ENCODE measurements at places on chromosomes 4 and X.

DNA sequence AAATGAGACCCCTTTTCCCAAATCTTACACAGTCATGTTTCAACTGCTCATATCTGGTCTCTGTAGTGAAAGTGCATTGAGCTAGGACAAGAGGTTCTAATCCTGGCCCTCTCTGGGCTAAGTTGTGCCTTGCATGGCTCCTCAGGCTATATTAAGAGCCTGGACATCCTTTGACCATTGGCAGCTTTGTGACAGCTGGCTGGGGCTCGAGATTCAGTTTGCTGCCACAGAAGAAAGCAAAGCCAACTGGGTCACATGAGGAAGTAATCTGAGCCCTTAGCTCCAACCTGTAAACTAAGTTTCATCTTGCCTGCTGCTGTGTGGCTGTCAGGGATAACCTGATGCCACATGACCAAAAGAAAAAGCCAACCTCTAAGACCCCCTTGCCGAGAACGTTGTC, 51.8 kb upstream of the JADE1 start:
- DNase-seq: no peak

DNA sequence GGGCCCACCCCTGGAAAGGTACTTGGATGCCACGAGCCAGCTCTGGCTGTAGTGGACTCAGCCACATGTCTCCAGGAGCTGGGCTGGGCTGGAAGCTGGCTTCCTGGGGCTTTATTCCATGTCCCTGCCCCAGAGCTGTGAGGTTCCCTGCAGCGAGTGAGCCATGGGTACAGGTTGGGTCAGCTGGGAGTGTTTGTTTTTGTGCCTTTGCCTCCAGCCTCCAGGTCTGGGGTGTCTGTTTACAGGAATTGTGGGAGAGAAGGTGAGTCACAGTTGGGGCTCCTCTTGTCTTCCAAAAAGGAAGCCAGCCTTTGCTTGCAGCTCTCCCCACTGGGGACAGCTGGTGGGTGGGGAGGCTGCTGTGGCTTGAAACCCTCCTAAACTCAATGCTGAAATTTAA, 21.5 kb downstream of the SORCS2 start:
- DNase-seq: no peak

- no peak for DNase-seq
These were observed 26.0 kb downstream of the C4orf17 start for GRCh38 chr4:99536848-99537247.

GRCh38 chr4:15354371-15355297, 73.2 kb upstream of the C1QTNF7 start:
- DNase-seq: no peak

- no peak for DNase-seq
These were observed 136.2 kb downstream of the TBC1D19 start for GRCh38 chr4:26719954-26720552.

GRCh38 chr4:6250235-6250983, 19.2 kb upstream of the WFS1 start:
- DNase-seq: peak; percentile 43

DNA sequence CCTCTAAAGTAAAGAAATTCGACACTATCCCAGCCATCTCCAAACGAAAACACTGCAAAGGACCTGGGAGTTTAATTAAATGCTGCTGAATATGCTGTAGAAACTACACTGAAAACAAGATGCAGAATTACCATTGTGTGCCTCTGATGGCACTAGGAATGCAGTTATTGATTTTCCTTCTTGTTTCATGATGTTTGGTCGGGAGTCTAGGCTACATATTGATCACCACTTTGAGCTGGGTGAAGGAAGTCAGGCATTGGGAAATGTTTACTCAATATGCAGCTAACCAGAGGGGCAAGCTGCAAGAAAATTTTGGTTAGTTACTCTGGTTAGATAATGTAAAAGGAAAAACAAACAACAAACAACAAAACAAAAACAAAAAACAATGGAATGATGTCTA, 650.7 kb upstream of the GALNTL6 start:
- DNase-seq: no peak

- no peak for DNase-seq
These were observed 25.1 kb upstream of the FAM156A start for GRCh38 chrX:52983321-52984000.

- no peak for DNase-seq
These were observed 39.6 kb downstream of the DKK2 start for GRCh38 chr4:106996490-106996889.

DNA sequence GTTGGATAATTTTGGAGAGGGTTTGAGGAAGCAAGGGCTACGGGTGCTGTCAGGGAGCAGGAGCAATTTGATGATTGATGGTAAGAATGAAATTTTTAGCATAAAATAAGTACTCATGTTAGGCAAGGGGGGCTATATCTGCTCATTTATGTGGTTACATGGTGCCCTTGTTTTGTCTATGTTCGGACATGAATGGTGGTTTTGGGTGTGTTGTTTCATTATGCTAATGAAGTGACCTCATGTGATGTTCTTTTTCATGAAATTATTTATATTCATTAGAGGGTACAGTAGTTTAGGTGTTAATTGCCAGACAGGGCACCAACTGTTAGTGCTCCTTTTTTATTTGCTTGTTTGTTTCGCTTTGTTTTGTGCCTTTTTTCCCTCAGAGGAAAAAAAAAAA, 29.3 kb downstream of the CEP44 start:
- DNase-seq: no peak

DNA sequence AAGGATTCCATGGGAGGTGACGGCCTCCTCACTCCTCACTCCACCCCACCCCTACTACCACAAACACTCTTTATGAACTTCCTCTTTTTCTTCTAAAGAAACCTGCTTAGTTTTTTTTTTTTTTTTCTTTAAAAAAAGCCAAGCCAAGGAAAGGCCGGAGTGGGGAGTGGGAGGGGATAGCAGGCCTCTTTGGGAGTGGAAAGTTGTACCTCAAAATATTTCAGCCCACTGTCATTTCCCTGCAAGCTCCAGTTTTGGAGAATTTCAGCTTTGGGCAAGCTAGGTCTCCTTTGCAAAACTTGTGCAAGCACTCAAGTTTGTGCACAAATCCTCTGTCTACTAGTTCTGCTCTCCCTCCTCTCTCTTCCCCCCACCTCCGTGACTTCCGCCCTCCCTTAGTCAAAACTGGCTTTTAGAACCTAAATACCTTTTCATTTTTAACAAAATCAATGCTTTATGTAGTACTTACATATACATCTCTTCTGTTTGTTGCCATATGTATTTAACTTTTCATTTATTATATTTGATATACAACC, 512 bp upstream of the ANTXR2 start:
- no peak for DNase-seq

- peak; percentile 48 for DNase-seq
These were observed 14.0 kb upstream of the TTC29 start for GRCh38 chr4:146959692-146960091.

DNA sequence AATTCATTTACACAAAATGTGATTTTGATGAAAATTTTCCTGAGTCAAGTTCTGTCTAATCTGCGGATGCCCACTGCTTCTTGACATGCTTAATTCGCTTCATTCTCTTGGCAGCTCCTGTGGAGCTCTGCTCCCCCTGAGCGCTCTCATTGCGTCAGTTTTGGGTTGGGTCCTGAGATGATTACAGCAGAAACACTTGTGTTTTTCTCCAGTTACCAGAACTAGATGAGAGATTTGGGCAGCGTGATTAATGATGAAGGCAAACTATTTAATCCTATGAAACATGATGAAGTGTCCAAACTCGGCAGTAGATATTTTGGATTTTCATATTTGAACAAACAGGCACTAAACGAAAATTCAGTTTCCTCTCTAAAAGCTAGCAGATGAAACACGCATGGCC, 4.2 kb upstream of the CXCL1 start:
- DNase-seq: no peak

DNA sequence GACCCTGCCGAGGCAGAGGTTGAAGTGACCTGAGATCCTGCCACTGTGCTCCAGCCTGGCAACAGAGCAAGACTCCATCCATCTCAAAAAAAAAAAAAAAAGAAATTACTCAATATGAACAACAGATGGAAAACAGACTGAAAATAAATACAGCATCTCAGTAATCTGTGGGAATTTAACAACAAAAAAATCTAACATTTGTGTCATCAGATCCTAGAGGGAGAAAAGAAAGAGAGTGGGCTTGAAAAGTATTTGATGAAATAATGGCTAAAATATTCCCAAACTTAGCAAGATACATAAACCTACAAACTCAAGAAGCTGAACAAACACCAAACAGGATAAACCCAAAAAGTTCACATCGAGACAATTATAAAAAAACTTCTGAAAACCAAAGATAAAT, 84.7 kb downstream of the CENPC start:
- no peak for DNase-seq

DNA sequence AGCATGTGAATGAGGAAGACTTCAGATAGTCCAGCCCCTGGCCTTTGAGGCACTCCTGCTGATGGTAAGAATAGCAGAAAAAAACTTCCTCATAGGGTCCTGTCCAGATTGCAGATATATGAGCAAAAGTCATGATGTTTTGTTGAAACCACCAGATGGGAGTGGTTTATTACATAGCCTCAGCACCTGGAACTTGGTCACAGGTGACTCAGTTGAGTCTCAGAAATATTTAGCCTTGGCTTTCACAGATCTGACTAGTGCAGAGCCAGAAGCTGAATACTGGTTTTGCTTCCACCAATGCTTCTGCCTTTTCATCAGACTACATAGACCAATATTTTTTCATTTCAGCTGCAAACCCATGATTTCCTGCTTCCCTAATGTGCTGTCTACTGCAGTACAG, 994.9 kb upstream of the SLIT2 start:
- no peak for DNase-seq

- DNase-seq: peak; percentile 45
These were observed 1.7 kb downstream of the PLAC8 start for GRCh38 chr4:83112678-83113428.

DNA sequence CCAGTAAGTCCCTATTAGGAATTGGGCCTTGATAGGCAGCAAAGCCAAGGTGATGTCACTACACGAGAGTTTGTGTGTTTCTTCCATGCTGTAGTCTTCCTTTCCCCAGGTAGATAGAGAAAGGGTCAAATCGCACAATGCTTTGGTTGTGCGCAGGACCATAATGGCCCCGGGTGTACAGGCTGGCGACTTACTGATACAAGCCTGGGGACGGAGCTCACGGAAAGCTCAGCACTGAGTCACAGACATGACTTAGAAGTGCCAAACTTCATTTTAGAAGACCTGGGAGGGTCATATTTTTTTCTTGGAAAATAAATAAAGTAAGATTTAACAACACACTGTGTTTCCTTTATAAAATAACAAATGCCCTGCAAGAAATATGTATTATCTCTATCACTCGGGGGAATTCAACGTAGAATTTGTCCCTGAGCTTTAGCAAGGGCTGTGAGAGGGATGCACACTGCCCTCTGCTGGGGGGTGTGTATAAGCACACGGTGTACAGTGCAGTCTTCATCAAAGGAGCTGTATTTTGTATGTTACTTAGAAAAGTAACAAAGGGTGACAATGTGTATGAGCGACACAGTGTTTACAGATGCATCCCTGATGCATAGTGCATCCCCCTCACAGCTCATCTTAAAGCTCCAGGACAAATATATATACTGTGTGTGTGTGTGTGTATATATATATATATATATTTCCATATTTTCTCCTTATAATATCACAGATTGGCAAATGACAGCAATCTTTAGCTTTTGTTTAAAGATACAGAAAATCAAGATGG, 254.5 kb upstream of the VEGFC start:
- peak; percentile 52 for DNase-seq

DNA sequence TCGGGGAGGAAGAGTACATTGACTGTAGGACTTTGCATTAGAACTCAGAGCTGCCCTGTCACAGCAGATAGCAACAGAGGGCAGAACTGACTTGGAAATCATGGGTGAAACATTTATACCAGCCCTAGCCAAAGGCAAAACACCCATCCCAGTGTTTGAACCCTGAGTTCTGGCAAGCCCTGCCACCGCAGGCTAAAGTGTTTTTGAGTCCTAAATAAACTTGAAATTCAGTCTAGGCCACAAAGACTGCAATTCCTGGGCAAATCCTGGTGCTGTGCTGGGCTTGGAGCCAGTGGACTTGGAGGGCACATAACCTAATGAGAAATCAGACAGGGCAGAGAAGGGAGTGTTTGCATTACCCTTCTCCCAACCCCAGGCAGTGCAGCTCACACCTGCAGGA, 1015.7 kb downstream of the FSTL5 start:
- DNase-seq: no peak

DNA sequence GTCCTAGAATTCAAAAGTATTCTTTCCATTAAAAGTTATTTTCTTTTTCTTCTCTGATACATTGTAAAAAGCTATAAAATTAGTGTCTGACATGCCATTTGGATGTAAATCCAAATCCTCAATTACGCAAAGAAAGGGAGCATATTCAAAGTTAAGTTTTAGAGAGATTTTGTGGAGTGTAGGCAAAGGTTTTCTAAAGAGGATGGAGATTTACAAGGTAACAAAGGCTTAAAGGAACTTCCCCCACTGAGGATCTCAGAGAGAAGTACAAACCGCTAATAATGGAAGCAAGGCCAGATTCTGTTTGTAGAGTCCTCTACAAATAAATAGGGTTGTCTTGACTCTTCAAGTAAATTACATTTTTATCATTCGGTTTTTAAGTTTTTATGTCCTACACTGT, 91.0 kb upstream of the MAPK10 start:
- DNase-seq: no peak

- no peak for DNase-seq
These were observed 21.6 kb downstream of the NYX start for GRCh38 chrX:41468647-41469323.

GRCh38 chrX:129634541-129634940, 20.2 kb downstream of the APLN start:
- peak; percentile 18 for DNase-seq

GRCh38 chr4:4430492-4431195, 43.7 kb downstream of the NSG1 start:
- DNase-seq: peak; percentile 89

DNA sequence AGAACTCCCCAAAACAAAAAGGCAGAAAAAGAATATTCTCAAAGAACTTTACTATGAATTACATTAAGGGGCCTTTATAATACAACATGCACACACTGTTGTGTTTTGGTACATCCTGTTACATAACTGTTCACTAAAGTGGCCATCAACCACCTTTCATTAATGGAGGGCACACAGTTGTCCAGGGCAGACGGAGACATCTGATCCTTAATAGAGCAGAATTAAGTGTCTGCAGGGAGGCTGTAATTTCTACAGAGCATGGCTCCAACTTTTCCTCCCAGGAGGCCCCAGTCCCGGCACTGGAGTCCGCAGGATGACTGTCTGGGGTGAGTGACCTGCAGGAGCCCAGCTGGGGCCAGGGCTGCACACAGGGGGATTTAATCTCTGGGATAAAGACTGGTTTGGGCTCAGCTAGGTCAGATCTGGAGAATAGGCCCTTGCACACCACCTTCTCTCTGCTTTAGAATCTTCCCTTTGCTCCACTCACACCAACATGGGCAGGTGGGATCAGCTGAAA, 233.4 kb downstream of the MAML3 start:
- DNase-seq: no peak

DNA sequence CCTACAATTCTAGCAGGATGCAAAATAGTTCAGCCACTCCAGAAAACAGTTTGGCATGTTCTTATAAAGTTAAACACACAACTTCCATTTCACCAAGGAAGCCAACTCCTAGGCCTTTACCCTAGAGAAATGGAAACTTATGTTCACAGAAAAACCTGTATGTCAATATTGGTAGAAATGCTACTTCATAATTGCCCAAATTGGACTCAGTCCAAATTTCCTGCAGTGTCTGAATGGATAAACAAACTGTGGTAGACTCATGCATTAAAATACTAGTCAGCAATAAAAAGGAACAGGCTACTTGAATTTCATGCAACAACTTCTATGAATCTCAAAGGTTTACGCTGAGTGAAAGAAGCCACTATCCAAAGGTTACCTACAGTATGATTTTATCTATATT, 1738.8 kb upstream of the IGFBP7 start:
- no peak for DNase-seq
